ENCODE measurements at places on chromosomes 5 and 9. TPM values are rescaled to one million over a fixed set of nuclear protein-coding genes. Genes with fewer than 3 reads are reported as not detected.

Gene NDST1
- 4.3 TPM for total RNA-seq

DNA sequence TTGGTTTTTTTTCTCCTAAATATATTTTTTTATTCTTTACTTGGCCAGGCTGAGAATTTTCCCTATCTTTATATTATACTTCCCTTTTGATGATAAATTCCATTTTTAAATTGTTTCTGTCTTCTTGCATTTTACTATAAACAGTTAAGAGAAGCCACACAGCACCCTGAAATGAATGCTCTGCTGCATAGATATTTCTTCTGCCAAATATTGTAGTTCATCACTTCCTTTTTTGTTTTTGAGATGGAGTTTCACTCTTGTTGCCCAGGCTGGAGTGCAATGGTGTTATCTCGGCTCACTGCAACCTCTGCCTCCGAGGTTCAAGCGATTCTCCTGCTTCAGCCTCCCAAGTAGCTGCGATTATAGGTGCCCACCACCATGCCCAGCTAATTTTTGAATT is 8.5 kb upstream of the INIP start:
- no peak overlapping the region for H3K4me3 ChIP-seq
- peak overlapping the region; percentile 41 for H3K27ac ChIP-seq
- no peaks in the 10 kb centered on the region for H3K36me3 ChIP-seq

DNA sequence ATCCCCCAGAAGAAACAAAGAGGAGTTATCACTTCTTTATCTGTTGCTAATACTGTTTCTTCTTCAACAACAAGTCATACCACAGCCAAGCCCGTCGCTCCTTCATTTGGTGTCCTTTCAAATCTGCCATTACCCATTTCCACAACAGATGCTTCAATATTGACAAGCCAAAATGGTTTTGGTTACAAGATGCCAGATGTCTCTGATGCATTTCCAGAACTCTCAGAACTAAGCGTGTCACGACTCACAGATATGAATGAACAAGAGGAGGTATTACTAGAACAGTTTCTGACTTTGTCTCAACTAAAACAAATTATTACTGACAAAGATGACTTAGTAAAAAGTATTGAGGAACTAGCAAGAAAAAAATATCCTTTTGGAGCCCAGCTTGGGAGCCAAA is 16.0 kb upstream of the HAND1 start:
- H3K4me1 ChIP-seq: no peaks in the 10 kb centered on the region
- H3K27me3 ChIP-seq: no peaks in the 10 kb centered on the region
- H3K4me3 ChIP-seq: no peak overlapping the region
- DNase-seq: no peak

Gene MYORG
- total RNA-seq: 0.37 TPM

DNA sequence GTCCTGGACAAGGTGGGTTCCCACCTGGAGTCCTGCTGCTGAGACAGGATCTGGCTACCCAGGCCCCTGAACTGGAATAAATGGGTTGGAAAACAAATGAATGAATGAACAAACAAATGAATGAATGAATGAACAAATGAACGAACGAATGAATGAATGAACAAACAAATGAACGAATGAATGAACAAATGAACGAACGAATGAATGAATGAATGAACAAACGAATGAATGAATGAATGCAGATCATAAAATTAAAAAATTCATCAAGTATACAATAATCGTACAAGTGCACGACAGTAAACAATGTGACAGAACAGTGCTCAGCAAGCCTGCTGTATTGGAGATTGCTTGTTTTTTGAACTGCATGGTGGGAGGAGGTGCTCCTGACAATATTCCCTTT is 2097.1 kb downstream of the MAT2B start:
- H3K27me3 ChIP-seq: no peaks in the 10 kb centered on the region
- no peaks in the 10 kb centered on the region for H3K36me3 ChIP-seq
- H3K4me3 ChIP-seq: no peak overlapping the region
- no peak overlapping the region for H3K27ac ChIP-seq
- H3K4me1 ChIP-seq: no peaks in the 10 kb centered on the region

GRCh38 chr5:12780536-12780935 is 876.3 kb upstream of the CTNND2 start:
- H3K4me3 ChIP-seq: no peak overlapping the region
- no peaks in the 10 kb centered on the region for H3K36me3 ChIP-seq
- H3K27ac ChIP-seq: no peak overlapping the region

GRCh38 chr5:55541056-55541635 is 6.4 kb upstream of the PLPP1 start:
- H3K4me1 ChIP-seq: peaks cover 11% of the 10 kb centered on the region
- H3K27ac ChIP-seq: no peak overlapping the region
- no peaks in the 10 kb centered on the region for H3K36me3 ChIP-seq
- no peak for DNase-seq

Gene TMC1
- not detected for total RNA-seq

Gene PCDHGA12
- total RNA-seq: 2.8 TPM

- no peak overlapping the region for H3K4me3 ChIP-seq
- H3K27me3 ChIP-seq: no peaks in the 10 kb centered on the region
- H3K27ac ChIP-seq: no peak overlapping the region
Measured at GRCh38 chr5:68170826-68171558, 44.6 kb upstream of the PIK3R1 start.

GRCh38 chr5:84724181-84724580 is 339.5 kb upstream of the EDIL3 start:
- no peaks in the 10 kb centered on the region for H3K36me3 ChIP-seq
- H3K27ac ChIP-seq: no peak overlapping the region
- DNase-seq: no peak
- no peaks in the 10 kb centered on the region for H3K27me3 ChIP-seq
- H3K4me3 ChIP-seq: no peak overlapping the region

GRCh38 chr5:129629575-129629974 is 118.3 kb upstream of the MINAR2 start:
- H3K27ac ChIP-seq: no peak overlapping the region
- no peaks in the 10 kb centered on the region for H3K4me1 ChIP-seq
- H3K36me3 ChIP-seq: no peaks in the 10 kb centered on the region
- no peaks in the 10 kb centered on the region for H3K27me3 ChIP-seq
- no peak overlapping the region for H3K4me3 ChIP-seq

DNA sequence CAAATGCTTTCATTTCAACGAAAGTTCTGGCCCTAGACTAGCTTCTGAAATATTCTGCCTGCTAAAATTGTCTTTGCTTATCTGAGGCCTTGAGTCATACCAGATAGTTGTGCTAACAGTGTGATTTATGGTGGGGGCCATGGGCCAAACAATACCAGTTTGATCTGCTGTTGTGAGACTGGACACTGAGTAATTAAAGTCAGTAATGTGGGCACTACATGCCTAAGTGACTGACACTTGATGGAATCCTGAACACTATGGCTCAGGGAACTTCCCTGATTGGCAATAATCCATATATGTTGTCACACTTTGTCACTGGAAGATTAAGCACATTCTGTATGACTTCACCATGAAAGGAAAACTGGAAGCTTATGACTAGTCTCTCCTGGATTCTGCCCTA is 127.6 kb upstream of the CYLC2 start:
- no peak for DNase-seq
- H3K4me3 ChIP-seq: no peak overlapping the region
- H3K27me3 ChIP-seq: no peaks in the 10 kb centered on the region
- H3K4me1 ChIP-seq: no peaks in the 10 kb centered on the region

DNA sequence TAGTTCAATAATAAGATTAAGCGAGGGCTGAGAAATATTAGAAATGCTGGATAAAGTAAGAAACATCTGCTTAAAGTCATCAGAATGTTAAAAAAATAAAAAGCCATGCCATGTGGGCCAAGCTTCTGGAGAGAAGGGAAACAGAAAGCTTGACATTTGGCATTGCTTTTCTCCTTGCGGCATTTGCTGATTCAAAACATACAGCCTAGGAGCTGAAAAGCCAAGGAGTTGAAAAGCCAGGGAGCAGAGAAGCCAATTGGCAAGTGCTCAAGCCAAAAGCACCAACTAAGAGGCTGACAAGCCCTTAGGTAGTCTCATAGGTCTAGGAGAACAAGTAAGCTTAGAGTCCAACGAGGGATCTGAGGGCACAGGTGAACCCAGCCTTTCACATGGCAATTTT is 754.3 kb downstream of the TLE4 start:
- H3K4me1 ChIP-seq: no peaks in the 10 kb centered on the region
- no peak for DNase-seq
- no peaks in the 10 kb centered on the region for H3K36me3 ChIP-seq
- no peaks in the 10 kb centered on the region for H3K27me3 ChIP-seq

- H3K27me3 ChIP-seq: no peaks in the 10 kb centered on the region
- H3K36me3 ChIP-seq: no peaks in the 10 kb centered on the region
- H3K4me1 ChIP-seq: no peaks in the 10 kb centered on the region
- no peak overlapping the region for H3K4me3 ChIP-seq
Measured at GRCh38 chr5:174733091-174733690, 8.8 kb downstream of the MSX2 start.

Gene ACTBL2
- not detected for total RNA-seq

DNA sequence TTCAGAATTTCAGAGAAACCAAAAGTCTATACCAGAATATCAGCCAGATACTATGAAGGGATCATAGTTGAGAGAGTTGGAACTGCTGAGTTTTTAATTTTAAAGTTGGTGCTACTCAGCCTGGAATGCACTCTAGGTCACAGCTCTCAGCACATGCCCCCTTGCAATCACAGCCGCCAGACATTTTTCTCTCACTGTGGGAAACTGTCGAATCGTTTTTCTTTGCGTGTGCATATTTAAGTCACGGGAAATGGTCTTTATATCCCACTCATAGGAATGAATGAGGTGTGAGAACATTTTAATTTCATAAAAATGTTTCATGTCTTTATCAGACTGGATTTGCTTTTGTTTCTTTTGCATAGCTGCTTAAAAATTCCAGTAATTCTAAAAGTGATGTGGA is 12.2 kb upstream of the SPDL1 start:
- no peak overlapping the region for H3K4me3 ChIP-seq
- peaks cover 25% of the 10 kb centered on the region for H3K27me3 ChIP-seq
- H3K36me3 ChIP-seq: no peaks in the 10 kb centered on the region
- no peaks in the 10 kb centered on the region for H3K4me1 ChIP-seq
- H3K27ac ChIP-seq: no peak overlapping the region

- H3K4me1 ChIP-seq: peaks cover 17% of the 10 kb centered on the region
- DNase-seq: peak; percentile 54
- H3K27me3 ChIP-seq: no peaks in the 10 kb centered on the region
- peaks cover 81% of the 10 kb centered on the region for H3K36me3 ChIP-seq
Measured at GRCh38 chr5:172918421-172919371, 40.5 kb upstream of the RPL26L1 start.

Gene LRRC26
- not detected for total RNA-seq

DNA sequence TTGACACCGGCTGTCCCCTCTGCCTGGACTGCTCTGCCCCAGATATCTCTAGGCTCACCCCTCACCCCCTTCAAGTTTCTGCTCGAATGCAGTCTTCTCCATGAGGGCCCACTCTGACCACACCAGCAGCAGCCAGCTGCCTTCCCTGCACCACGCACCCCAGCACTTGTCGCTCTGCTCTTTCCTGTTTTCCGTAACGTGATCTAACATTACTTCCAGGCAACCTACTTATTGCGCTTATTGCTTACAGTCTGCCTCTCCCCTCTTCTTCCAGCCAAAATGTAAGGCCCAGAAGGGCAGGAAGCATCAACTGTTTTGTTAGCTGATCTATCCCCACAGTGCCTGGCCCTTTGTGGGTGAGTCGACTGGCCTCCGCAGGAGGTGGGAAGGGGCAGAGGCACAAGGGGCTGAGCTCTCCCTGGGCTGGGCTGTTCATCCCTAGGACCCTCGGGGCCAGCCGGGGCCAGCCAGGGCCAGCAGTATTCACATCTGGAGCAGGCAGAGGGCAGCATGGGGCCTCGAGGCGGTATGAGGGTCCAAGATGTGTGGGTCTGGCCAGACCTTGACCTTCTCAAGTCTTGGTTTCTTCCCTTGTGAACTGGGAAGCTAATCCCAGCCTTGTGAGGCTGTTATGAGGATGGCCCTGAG is 11.6 kb upstream of the DBN1 start:
- no peaks in the 10 kb centered on the region for H3K27me3 ChIP-seq
- H3K4me3 ChIP-seq: no peak overlapping the region
- no peak overlapping the region for H3K27ac ChIP-seq
- no peak for DNase-seq

DNA sequence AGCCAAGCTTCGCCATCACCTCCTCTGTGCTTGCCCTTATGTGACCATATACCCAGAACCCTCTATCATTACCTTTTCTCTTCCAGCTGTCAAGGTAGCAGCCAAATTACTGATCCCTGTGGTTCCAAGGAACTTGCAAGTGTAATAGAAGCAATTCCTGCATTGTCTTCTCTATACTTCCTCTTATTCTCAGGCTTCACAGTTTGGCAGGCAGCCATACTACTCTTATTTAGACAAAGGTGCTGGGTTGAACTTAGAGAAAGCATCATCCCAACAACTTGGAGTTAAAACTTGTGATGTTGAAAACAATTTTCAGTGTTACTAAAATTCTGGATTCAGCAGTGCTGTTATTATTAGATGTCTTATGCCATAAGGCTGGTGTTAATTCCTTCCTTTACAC is 93.2 kb downstream of the NLN start:
- H3K27ac ChIP-seq: no peak overlapping the region
- no peak overlapping the region for H3K4me3 ChIP-seq
- no peaks in the 10 kb centered on the region for H3K36me3 ChIP-seq

Gene PGGT1B
- 63.4 TPM for total RNA-seq

DNA sequence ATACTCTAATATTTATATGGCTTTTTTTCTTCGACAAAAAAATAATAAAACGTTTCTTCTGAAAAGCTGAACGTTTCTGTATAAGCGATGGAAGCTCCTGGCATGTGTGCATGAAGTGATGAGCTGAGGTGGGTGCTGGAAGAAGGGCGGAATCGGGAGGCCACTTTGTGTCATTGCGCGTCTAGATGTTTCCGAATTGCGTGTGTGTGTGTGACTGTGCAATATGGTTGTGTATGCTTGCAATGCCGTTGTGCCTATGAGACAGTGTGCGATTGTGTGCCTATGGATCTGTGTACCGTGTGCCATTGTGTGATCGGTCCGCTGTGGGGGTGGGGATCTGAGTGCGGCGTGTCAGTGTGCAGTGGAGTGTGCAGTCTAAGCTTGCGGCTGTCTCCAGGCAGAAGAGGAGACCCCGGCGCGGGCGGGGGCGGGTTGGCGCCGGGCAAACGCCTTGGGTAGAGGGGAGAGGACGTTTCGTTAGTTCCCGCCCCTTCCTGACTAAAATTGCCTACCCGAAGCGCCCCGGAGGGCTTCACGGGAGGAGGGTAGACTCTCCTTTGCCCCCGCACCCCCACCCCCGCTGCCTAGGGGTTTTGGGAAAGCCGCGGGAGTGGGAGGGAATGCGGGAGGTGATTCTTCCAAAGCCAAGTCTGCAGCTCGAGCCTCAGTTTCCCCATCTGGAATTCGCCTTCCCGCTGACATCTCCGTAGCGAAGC is 24.2 kb downstream of the PCDHGC5 start:
- no peak overlapping the region for H3K27ac ChIP-seq
- peaks cover 35% of the 10 kb centered on the region for H3K36me3 ChIP-seq
- peak; percentile 42 for DNase-seq
- no peaks in the 10 kb centered on the region for H3K27me3 ChIP-seq

- peak; percentile 72 for DNase-seq
- H3K4me1 ChIP-seq: peaks cover 23% of the 10 kb centered on the region
- H3K27me3 ChIP-seq: no peaks in the 10 kb centered on the region
- no peak overlapping the region for H3K4me3 ChIP-seq
Measured at GRCh38 chr5:170302653-170303501, 5.3 kb upstream of the LCP2 start.

- H3K27me3 ChIP-seq: no peaks in the 10 kb centered on the region
- H3K27ac ChIP-seq: no peak overlapping the region
- no peak overlapping the region for H3K4me3 ChIP-seq
- H3K4me1 ChIP-seq: no peaks in the 10 kb centered on the region
Measured at GRCh38 chr5:123387313-123387712, 35.9 kb downstream of the CEP120 start.

GRCh38 chr9:78539904-78540303 is 243.0 kb downstream of the PSAT1 start:
- no peaks in the 10 kb centered on the region for H3K27me3 ChIP-seq
- no peaks in the 10 kb centered on the region for H3K36me3 ChIP-seq
- H3K4me1 ChIP-seq: no peaks in the 10 kb centered on the region

Measured in B cell (primary cell).